ENCODE measurements at places on chromosomes 2 and 18. TPM values are rescaled to one million over a fixed set of nuclear protein-coding genes. Genes with fewer than 3 reads are reported as not detected.

TSHZ1 gene
- 28.6 TPM for total RNA-seq

ZBTB7C gene
- 0.41 TPM for total RNA-seq

ABCA12 gene
- total RNA-seq = 0.36 TPM

ITGB6 gene
- not detected for total RNA-seq

GRHL1 gene
- total RNA-seq = 1.4 TPM

SOS1 gene
- total RNA-seq = 39.8 TPM

ABHD1 gene
- not detected for total RNA-seq

REG3G gene
- not detected for total RNA-seq

IL1R2 gene
- total RNA-seq = 3.0 TPM

SLC4A5 gene
- total RNA-seq = 12.2 TPM

RNU2-63P gene
- not detected for total RNA-seq

KCNG3 gene
- total RNA-seq = 0.82 TPM

GRCh38 chr18:77876319-77876865 is 626.7 kb downstream of the GALR1 start:
- DNase-seq = no peak

- DNase-seq = no peak
These were observed 53.5 kb upstream of the SMAD2 start for GRCh38 chr18:47983946-47984345.

- no peak for DNase-seq
These were observed 73.1 kb downstream of the FTCDNL1 start for GRCh38 chr2:199777916-199778315.

DNA sequence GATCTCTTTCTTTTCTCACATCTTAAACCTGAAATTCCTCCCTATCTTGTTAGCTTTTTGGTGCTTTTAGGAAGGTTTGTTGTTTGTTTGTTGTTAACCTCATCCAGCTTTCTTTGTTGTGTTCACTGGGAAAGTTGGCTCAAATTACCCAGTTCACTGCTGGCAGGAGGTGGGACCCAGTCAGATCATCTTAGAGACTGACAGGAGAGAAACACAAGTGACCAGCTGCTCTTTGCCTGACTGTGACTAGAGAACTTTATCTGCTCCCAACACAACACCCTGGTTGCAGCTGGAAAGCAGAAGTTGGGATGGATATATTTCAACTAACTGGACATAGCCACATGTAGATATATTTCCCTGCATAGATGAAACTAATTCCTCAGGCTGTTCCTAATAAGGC is 10.0 kb downstream of the MAPK4 start:
- no peak for DNase-seq

DNA sequence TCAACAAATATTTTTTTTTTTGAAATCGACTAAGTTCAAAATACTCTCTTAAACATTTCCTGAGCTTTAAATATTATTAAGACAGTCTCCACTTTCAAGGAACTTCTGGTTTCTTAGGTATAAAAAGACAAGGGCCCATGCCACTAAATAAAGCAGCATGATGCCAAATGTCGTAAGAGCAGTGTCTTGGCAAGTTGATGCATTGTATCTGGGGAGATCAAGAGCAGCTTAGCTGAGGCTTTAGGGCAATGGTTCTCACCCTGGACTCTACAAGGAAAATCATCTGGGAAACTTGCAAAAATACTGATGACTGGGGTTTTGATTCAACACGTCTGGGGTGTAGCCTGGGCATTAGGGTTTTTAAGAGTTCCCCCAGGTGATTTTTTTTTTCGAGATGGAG is 41.3 kb downstream of the COL4A3 start:
- no peak for DNase-seq

- DNase-seq = no peak
These were observed 20.8 kb upstream of the TNP1 start for GRCh38 chr2:216880509-216881184.

DNA sequence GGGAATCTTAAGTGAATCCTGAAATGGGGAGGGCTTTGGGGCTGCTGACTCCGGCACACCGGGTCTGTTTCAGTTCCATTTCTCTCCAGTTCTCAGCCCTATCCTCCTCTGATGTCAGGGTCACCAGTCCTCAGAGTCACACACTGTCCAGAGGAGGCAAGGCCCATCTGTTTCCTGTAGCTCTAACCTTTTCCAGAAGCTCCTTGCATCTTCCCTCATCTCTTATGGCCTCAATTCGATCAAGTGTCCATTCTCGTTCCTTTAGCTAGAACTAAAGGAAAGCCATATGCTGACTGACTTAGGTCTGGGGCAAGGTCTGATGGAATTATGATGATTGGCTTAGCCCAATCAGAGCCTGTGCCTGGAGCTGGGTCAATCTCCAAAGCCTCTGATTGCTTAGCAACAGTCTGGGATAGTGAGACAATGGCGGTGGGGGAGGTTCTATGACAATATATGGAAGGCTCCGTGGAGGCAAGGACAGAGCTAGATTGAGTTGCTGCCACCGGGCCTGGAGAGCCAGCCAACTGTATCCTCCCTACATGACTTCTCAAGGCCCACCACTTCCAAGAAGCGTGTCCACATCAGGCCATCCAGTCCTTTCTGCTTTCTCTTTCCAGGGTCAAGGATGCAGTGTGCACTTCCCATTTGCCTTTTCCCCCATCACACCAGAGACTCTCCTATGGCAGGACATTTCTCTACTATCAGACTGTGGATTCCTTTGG is 5.2 kb downstream of the ANKRD53 start:
- DNase-seq = peak; percentile 20

DNA sequence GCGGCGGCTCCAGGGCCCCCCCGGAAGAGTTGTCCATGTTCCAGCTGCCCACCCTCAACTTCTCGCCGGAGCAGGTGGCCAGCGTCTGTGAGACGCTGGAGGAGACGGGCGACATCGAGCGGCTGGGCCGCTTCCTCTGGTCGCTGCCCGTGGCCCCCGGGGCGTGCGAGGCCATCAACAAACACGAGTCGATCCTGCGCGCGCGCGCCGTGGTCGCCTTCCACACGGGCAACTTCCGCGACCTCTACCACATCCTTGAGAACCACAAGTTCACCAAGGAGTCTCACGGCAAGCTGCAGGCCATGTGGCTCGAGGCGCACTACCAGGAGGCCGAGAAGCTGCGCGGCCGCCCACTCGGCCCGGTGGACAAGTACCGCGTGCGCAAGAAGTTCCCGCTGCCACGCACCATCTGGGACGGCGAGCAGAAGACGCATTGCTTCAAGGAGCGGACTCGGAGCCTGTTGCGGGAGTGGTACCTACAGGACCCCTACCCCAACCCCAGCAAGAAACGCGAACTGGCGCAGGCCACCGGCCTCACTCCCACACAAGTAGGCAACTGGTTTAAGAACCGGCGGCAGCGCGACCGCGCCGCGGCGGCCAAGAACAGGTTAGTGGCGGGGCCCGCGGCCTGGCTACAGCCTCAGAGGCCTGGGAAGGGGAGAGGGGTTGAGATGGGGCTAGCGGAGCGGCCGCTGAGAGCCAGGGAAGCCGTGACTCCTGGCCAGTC is 965 bp downstream of the SIX3 start:
- no peak for DNase-seq

DNA sequence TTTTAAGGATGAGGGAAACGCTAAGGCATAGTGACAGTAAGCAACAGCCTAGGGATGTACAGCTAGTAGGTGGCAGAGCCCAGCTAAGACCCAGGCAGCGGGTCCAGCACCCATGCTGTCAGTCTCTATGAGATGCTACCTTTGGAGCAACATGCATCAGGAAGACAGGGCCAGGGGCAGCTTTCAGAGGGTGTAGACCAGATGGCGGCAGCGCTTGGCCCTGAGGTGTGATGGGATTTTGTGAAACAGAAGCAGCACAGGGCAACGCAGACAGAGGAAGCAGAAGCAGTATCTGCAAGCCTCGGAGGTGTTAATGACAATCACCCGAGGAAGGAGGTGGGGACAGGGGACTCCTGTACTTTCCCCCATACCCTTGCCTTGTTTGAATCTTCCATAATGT is 43.2 kb downstream of the SDC1 start:
- peak; percentile 34 for DNase-seq

GRCh38 chr2:154912215-154912614 is 213.7 kb downstream of the KCNJ3 start:
- no peak for DNase-seq

- DNase-seq = no peak
These were observed 38.3 kb upstream of the WIPF1 start for GRCh38 chr2:174635776-174636404.

- no peak for DNase-seq
These were observed 26.2 kb upstream of the CCDC150 start for GRCh38 chr2:196613302-196613701.

- DNase-seq = no peak
These were observed 10.2 kb upstream of the ANKRD12 start for GRCh38 chr18:9126337-9126736.

DNA sequence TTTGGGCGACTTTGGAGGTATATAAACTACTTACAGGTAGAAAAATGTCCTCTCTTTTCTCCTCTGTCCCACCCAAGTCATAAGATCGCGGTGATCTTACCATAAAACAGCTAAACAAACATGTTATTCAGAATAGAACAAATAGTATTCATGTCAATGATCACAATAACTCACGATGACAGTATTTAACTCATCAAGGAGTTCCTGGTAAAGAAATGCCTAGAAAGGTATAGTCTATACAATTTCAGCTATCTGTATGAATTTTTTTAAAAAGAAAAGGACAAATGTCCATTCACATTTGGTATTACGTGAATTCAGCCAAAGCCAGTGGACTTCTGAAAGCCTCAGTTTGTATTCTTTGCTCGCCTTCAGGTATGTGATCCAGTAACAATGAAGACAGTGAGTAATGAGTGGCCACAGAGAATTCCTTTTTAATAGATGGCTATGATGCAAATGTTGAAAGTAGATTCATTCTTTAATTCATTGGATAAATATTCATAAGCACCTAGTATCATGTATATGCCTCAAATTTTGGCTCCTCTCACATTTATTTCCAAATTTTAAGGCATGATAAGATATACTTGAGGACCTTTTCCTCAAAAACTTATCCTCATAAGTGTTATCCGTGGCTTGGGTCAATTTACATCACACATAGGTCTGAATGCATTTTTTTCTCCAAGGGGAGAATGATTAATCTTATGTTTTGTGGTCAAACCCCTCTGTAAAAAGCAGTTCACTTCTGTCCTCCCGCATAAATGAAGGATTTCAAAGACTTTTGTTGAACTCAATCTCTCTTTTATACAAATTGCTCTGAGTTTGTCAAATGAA is 20.3 kb downstream of the ABCB11 start:
- DNase-seq = no peak

GRCh38 chr2:45614871-45615415 is 3.9 kb upstream of the SRBD1 start:
- no peak for DNase-seq

DNA sequence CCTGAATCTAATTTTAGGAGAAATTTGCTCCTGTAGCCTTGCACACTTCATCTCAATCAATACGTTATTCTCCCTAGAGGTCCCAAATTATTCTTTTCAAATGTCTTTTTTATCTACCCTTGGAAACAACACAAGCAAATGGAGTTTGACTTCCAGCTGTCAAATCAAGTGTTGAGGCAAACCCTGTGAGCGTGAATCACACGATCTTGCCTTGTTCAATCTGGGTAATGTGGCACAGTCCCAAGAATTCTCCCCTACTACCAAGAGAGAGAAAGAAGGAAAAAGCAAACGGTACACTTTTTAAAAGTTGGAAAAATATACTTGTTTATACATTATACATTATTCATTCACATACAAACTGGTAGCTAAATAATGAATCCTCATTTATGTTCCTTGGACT is 2035.3 kb upstream of the CELF4 start:
- no peak for DNase-seq

- no peak for DNase-seq
These were observed 19.1 kb upstream of the SLC35F6 start for GRCh38 chr2:26744953-26745352.

DNA sequence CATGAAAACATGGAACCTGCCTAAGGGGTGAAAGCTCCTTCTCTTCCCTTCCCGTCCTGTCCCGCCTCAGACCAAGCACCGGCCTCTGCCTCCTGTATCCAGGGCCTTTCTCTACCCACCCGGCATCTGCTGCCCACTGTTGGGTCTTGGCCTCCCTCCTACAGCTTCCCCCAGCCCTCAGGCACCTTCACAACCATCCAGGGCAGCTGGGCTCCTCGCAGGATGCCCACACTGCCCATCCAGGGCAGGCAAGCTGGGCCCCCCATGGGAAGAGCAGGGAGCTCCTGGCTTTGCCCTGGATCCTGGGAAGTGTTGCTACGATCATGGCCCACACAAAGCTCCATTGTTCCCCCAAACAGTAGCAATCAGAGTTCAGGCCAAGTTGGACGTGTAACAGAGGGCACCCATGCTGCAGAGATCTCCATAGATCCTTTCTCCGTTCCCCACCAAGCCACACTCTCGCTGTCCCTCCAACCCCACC is 206.6 kb downstream of the NDUFA10 start:
- peak; percentile 63 for DNase-seq

DNA sequence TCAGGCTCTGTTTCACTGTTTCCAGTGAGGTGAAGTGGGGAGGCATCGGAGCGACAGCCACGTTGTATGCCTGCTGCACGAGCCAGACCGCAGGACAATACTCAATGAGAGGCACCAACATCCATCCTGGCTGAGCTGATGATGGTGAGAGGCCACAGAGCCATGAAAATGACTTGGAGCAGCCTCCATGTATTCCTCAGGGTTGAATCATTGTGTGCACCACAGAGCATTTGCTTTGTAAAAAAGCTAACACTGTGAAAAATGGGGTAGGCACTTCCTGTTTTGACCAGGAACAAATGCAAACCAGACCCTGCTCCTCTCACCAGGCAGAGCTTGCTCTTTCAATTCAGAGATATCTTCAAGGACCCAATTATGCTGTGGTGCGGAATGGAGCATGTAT is 87.2 kb downstream of the LPIN1 start:
- no peak for DNase-seq

DNA sequence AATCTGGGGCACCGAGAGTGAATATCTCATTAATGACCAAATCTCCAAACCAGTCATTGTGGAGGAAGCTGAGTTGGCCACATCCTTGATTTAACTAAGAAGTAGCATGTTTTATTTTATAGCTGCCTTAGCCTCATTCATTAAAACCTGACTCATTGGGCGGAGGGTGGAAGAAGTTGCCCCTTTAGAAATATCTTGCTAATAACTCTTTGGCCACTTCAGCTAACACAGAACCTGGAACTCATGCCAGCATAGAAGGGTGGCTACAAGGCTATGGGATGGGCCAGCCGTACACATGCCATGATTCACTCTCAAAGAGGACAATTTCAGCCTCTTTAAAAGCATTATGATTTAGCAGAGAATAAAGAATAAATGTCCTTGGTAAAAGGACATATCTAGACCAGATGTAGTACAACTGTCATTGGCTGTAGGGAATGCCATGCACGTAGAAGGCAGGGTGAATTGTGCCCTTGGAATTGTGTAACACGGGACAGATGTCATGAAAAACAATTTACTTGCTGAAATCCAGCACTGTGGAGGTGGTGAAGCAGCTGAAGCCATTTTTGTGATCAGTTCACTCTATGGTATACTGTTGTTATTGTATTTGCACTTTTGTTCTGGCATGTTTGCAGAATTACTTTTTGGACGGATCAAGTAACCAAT is 330.0 kb downstream of the PLCL1 start:
- DNase-seq = no peak

- DNase-seq = no peak
These were observed 102.2 kb downstream of the KIAA1328 start for GRCh38 chr18:36931106-36931505.
